ENCODE measurements at places on chromosomes 16 and 17.

DNA sequence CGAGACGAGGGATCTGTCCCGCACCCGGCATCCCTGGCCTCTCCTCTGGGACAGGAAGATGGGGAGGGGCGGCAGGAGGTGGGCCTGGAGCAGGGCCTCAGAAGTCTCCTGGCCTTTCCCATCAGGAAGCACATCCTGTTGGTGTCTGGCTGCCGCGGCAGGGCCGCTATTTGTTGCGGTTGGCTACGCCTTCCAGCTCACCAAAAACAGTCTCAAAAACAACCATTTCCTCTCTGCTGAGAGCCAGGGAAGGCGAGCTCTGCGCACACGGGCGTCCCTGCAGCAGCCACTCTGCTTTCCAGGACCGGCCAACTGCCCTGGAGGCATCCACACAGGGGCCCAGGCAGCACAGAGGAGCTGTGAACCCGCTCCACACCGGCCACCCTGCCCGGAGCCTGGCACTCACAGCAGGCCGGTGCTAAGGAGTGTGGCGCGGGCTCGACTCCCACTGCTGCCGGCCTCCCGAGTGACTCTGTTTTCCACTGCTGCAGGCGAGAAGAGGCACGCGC, at the start of gene TMEM204:
TMEM204 (plus strand) TSS at position 224 of the 509 bp plus-strand sequence. CDS start 610 bp downstream, outside the sequence.
- DNase-seq = peak; percentile 87

- DNase-seq = no peak
Measured at GRCh38 chr16:79845033-79845733, 244.6 kb upstream of the MAF start.

DNA sequence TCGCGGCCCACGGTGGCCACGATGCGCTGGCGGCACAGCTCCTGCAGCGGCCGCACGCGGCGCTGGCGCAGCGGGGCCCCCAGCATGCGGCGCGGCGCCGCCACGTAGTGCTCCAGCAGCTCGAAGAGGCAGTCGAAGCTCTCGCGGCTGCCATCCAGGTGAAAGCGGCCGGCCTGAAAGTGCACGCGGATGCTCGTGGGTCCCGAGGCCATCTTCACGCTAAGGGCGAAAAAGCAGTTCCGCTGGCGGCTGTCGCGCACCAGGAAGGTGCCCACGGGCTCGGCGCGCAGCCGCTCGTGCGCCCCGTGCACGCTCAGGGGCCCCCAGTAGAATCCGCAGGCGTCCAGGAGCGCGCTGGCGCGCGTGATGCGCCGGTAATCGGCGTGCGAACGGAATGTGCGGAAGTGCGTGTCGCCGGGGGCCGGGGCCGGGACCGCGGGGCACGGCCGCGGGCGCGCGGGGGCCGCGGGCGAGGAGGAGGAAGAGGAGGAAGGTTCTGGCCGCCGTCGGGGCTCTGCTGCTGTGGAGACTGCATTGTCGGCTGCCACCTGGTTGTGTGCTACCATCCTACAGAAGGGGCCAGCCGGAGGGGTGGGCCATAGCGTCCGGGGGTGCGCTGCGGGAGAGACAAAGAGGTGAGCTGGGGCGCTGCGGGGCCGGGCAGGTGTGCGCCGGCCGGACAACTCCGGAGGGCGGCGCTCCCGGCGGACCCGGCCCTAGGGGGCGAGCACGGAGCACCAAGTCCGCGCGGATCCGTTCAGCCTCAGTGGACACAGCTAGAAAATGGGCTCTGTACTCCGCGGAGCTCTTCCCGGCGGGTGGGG, 879 bp downstream of the SOCS1 start:
- DNase-seq = peak; percentile 62

DNA sequence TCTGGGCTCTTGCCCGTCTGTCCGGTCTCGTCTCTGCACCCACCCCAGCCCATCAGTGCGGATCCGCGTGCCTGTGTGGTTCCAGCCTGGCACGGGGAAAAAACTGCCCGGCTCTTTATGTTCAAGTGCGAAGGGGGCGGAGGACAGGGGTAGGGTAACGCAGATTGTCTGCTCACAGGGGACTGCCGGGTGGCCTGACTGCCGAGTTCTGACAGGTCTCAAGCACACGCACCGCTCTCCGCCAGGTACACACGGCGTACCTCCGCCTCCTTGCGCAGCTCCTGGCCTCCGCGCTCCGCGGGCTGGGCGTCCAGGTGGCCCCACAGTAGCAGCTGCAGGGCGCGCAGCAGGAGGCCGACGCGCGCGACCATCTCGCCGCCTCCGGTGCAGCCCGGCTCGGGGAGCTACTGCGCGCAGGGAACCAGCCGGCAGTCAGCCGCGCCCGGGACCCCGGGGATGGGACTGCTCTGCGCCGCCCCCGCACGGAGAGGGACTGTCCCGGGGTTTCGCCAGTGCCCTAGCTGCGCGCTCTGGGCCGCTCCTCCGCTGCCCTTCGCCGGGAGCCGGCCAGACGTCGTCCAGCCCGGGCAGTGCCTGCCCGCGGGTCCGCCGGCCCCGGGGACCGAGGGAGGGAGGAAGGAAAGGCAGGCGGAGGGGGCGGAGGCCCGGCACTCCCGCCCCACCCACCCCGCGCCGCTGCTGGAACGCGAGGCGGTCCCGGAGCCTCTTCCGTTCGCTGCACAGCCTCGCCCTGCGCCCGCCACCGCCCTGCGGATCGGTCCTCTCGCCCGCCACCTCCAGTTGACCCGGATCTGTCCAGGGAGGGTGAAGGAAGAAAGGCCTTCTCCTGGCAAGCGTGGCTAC, at the start of gene MMP28:
MMP28 (minus strand) TSS at position 635 of the 864 bp plus-strand sequence; CDS start at position 371, 264 bp downstream.
- peak; percentile 70 for DNase-seq

DNA sequence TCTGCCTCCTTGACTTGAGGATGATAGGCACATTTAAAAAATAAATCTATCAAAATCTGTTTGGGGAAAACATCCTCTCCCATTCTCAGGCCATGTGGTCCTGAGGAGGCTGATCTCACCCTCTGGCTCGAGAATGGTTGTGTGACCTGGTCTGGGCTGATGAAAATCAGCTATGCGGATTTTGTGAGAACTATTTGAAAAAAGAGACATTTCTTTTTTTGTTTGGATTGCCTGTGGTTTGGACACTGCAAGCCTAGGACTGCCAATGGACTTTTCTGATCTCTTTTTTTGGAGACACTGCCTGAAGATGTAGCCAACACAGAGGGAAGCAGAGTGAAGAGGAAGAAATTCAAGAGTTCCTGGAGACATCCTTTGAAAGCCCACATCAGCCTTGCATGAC, 145.9 kb downstream of the HS3ST3B1 start:
- DNase-seq = peak; percentile 70
